ENCODE measurements at places on chromosomes 4 and X.

GRCh38 chrX:145532176-145532780 is 285.0 kb downstream of the SPANXN1 start:
- DNase-seq = no peak

GRCh38 chr4:982814-983213 is 4.0 kb upstream of the IDUA start:
- DNase-seq = no peak

GRCh38 chr4:12588582-12588981 is 895.6 kb downstream of the RAB28 start:
- no peak for DNase-seq

GRCh38 chrX:71618303-71618721 is at the start of gene CXCR3:
Gene CXCR3, minus strand, starts transcription at chrX:71618511. Its CDS starts 62 bp downstream, at chrX:71618449.
- peak; percentile 69 for DNase-seq

- DNase-seq = no peak
Measured at GRCh38 chrX:1165535-1166196, 46.8 kb downstream of the CRLF2 start.

GRCh38 chr4:76562836-76563453 is 127.9 kb downstream of the SHROOM3 start:
- no peak for DNase-seq

GRCh38 chrX:72120837-72121236 is 10.9 kb downstream of the RTL5 start:
- no peak for DNase-seq

- DNase-seq = no peak
Measured at GRCh38 chr4:159144112-159144694, 41.3 kb downstream of the RAPGEF2 start.
